ENCODE measurements at places on chromosomes 4 and X.

DNA sequence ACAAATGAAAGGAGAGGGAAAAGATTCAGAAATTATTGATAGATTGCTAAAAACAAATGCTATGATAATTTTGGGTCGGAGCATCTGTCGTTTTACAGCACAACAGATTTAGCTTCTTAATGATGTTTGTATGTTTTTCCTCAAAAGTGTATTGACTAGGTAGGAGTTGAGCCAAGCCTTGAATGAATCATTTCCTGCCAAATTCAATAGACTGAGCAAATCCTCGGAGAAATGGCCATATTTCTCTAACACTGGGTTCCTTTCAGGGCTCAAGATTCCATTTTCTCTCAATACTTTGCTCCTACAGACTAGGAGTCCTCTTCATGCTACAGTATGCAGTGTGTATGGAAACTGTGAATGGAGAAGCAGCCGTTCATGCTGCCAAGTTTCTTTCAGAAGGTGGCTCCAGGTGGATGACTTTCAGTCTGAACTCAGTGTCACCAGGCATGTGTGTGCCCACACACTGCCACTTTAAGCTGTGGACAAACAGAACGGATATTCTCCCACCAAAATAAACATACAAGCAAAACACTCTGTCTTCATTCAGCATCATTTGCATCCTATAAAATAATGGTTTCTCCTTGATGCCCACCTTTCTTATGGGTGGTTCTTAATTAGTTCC lies 146.0 kb downstream of the TBL1X start:
- DNase-seq = no peak

DNA sequence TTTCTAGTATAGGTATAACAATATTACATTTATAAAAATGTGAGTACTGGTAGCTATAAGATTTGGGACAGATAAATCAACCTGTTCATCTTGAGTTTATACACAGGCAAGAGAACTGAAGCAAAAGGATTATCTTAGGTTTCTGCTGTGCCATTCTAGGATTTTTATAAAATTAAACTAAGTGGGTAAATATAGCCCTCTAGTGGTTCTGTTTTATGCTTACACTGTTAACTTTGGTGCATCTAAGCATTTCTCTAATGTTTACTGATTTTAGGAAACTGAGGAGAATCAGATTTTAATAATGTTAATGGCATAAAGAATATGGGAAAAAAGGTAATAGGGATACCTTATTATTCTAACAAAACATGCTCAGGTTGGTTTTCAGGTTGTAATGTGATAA lies 1.1 kb upstream of the RRH start:
- DNase-seq = no peak

DNA sequence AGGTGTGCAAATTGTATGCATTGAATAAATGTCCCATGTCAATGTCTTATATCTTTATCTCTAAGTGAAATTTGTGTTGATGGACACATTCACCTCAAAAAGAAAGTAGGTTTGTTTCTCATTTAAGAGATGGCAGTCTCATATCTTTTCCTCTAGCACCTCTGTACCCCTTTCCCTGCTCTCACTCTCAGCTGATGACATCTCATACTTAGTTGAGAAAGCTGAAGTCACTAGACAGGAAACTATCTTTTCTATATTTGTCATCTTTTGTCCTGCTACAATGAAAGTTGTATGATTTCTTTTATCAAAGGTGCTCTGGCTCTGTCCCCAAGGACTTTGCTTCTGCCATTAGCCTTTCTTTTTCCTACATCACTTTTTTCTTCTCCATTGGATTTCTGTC lies 84.0 kb upstream of the GRPR start:
- no peak for DNase-seq

- DNase-seq = no peak
These were observed 52.9 kb downstream of the TMEM150C start for GRCh38 chr4:82508806-82509428.

GRCh38 chr4:37827030-37827685 lies 672 bp downstream of the PGM2 start:
- DNase-seq = no peak

GRCh38 chr4:160370046-160370445 lies 1267.2 kb downstream of the RAPGEF2 start:
- no peak for DNase-seq

GRCh38 chr4:79585834-79586233 lies 177.8 kb upstream of the GK2 start:
- no peak for DNase-seq

GRCh38 chr4:43875655-43876054 lies 573.0 kb downstream of the KCTD8 start:
- DNase-seq = no peak

- no peak for DNase-seq
These were observed 195.8 kb upstream of the RASGEF1B start for GRCh38 chr4:81667539-81667938.

- DNase-seq = no peak
These were observed 423 bp downstream of the HEPH start for GRCh38 chrX:66164470-66164869.

DNA sequence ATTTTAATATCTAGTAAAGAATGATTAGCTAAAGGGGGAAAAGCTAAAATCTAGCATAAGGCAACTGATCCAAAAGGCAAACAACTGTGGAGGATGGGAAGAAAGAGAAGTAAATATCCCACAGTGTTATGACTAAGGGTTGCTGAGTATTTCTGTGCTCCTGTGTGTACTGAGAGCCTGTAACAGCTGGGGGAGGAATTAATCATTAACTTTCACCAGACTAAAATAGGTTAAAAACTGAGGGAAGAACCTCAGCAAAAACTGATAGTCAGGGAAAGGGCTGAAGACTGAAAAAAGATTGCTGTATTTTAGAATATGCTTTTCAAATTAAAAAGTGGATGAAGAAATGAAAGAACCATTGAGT lies 365.9 kb downstream of the CXXC4 start:
- DNase-seq = no peak

DNA sequence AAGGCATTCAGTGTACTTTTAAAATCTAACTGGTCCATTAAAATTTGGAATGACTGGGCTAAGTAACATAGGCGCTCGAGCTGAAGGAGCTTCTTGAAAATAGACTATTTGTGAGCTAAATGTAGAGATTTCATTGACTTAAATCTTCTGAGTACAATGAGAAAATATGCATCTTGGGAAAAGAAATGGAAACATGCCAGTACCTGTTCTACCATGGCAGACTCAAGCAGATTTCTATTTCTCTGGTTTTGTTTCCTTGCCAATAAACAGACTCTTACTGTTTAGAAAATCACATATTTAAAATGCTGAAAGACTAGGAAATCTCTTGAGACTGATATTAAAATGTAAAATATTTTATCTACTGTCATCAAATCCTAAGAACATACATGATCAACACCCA lies 678.1 kb downstream of the FAT4 start:
- no peak for DNase-seq

DNA sequence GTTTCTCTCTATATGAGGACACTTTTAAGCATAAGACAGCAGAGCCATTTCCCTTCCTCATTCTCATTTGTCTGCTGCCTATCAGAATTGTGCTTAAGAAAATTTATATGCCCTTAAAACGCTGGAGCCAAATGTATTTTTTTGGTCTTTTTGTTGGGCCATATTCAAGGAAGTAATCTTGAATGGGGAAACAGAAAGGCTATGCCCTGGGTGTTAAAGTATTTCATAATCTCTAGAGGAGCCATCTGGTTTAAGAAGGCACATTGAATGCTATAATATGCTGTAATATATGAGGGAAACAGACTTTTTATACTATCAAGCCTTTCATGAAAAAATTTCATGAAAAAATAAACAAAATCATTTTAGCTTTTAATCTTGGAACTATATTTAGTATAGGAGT lies 4.3 kb downstream of the DMD start:
- no peak for DNase-seq

DNA sequence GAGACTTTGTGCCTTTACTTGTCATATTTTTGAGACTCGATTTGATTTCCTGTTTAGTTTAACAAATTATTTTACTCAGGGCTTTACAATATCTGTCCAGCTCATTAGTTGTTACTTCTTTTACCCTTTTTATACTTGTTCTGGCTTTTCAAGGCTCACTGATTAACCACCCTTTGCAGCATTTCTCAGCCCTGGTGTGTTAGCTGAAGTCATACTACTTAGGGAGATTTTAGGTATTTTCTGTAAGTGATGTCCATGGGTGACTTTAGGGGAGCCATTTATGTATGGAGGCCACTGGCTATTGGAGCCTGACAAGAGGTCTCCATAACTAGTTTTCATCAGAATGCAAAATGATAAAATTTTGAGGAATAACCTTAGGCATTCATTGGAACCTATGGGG lies 147.2 kb downstream of the RPA4 start:
- DNase-seq = no peak

DNA sequence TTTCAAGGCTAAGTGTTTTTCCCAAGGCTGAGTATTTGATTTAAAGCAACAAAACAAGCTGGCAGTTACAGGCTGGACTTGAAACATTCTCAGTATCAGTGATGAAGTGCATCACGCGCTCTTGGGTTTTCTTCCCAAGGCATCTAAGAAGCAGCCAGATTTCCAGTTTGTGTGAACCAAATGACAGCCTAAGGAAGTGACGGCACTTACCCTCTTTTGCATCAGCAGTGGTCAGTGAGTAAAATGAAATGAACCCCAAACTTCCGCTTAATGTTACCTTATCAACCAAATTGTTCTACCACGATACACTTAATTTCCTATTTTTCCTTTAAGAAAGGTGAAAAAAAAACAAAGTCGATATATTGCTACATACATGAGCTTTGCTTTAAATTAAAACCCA lies 15.8 kb upstream of the GYPE start:
- no peak for DNase-seq

- no peak for DNase-seq
These were observed 53.4 kb downstream of the KDR start for GRCh38 chr4:55071951-55072350.

GRCh38 chr4:119026662-119027444 lies 108.8 kb upstream of the MYOZ2 start:
- DNase-seq = no peak

DNA sequence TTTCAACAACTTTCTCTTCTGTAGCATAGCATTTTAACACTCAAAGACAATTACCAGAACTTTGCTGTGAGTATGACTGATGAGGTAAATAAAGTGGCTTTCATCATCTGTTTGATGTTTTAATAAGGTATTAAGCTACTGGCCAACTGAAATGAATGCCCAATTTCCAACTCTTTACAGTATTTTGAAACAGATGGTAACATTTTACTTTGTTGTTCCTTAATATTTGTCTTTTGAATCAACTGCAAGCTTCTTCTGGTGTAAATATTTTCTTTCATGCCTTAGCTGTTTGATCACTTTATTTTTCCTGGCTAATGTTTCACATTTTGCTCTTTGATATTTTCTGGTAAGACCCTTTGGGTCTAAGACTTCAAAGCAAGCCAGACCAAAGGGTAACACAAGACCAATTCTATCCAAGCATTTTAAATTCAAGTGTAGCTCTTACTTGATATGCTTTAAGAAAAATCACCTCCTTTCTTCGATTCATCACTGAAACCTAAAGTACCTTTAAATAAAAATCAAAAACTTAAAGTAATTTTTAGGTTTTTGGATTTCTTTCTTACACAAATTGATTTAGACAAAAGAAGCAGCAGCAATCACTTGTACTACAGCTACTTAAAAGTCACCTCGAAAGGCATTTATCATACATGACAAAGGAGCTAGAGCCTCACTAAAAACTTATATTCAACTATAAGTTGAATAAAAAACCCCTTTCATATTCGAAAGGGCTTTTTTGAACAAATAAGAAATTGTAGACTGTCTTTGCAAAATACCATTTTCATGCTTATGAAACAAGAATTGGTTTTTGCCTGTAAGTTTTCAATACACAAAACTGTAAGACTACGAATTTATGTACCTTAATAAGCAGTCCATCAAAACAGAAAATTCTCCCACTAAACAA lies 57.6 kb downstream of the TBCK start:
- DNase-seq = no peak

DNA sequence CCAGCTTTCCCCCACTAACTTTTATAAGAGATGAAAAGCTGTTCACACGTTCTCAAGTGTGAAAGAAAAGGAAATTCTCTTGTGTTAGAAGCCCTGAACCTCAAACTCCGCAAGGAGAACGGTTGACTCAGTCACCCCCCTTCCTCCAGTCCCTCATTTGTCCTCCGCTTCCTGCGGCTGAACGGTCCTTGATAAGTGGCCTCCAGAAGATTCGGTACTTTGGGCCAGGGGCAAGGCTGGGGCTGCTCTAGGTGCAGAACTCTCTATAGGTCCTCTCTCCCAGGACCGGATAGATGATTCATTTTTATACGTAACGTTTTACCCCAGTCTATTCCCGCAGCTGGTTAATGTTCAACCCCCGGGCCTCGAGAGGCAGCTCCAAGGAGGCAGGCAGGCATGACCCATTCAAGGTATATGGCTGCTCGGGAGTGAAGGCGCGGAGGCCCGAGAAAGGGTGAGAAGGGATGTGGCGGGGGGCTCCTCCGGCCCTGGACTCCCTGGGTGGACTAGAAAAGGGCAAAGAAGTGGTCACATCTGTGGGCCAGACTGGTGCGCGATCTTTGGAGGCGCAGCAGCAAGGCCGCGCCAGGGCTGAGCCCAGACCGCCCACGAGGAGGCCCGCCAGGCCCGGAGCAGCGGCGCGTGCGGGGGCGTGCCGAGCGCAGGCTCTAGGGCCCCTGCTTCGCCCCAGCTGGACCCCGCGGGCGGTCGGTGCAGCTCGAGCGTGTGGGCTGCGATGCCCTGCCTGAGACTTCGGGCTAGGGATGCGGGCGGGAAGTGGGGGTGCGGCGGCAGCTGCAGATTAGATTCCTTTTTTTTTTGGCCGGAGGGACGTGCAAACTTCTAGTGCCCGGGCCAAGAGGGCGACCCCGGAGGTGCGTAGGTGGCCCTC lies 11.7 kb downstream of the PITX2 start:
- DNase-seq = no peak

DNA sequence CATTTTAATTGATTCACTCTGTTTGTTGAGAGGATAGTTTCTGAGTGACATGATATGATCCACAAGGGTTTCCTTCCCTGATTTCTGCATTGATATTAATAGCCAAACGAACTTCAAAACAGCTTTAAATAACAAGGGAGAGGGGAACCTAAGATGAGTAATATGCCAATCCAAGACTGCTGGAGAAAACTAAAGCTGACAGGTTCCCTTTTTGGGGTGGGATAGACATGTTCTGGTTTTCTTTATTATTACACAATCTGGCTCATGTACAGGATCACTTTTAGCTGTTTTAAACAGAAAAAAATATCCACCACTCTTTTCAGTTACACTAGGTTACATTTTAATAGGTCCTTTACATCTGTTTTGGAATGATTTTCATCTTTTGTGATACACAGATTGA lies 182.2 kb downstream of the AR start:
- no peak for DNase-seq

DNA sequence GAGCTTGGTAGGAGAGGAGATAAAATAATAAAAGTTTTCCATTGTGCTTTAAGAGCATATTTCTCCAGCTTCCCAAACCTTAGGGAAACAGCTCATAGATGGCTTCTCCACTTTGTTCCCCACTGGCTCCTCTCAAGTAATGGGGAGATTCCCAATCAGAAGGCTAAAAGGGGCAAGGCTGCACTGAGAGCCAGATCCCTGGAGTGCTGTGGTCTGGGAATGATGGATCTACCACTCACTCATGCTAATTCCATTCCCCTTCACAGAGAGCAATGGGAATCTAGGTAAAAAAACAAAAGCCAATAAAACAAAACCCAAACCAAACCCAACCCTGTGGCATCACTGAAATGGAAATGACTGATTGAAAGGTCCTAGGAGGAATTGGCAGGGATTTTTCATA lies 219.7 kb upstream of the MBNL3 start:
- no peak for DNase-seq

GRCh38 chrX:153395613-153396319 lies 5.4 kb downstream of the PNMA6E start:
- no peak for DNase-seq

GRCh38 chrX:133570549-133570948 lies 155.3 kb upstream of the GPC4 start:
- no peak for DNase-seq
